ENCODE measurements at places on chromosomes 6 and 20.

- no peak for DNase-seq
Observed at GRCh38 chr6:169975286-169975685, 223.9 kb downstream of the ERMARD start.

GRCh38 chr6:147071776-147072175 is 132.4 kb upstream of the STXBP5 start:
- DNase-seq: no peak

GRCh38 chr6:152309648-152310047 is 327.5 kb downstream of the SYNE1 start:
- peak; percentile 66 for DNase-seq

DNA sequence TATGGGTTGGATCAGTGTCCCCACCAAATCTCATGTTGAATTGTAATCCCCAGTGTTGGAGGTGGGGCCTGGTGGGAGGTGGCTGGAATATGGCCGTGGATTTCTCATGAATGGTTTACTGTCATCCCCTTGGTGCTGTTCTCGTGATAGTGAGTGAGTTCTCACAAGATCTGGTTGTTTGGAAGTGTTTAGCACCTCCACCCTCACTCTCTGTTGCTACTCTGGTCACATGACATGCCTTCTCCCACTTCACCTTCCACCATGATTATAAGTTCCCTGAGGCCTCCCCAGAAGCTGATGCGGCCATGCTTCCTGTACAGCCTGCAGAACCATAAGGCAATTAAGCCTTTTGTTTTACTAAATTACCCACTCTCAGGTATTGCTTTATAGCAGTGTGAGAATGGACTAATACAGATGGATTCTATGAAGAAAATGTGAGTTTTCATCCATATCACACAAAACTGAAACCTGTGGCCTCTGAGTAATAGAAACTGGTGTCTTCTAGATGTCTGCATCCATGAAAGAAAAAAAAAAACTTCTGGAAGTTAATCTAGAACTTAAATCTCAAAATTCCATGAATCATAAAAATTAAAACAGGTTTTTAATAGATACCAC is 39.3 kb downstream of the MBOAT1 start:
- DNase-seq: no peak

- DNase-seq: peak; percentile 43
Observed at GRCh38 chr20:24917797-24918578, 31.1 kb upstream of the CST7 start.

DNA sequence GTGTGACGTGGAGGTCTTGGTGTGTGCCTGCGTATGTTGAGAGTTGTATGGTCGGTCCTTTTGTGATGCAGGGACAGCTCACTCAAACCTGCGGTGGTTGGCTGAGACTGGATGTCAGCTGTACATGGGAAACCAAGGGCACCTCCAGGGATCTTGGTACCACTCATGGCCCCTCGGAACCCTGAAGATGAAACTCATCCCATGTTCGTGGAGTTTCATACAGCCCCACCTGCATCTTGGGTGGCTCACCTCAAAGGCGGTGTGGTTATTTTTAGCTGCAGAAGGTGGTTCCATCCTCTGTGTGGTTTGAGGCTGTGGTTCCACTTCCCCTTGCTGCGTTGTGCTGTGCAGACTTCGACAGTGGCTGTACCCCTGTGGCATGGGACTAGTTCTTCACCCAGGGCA is 52.6 kb upstream of the SLC22A1 start:
- DNase-seq: no peak

- no peak for DNase-seq
Observed at GRCh38 chr6:118786596-118787453, 107.1 kb upstream of the ASF1A start.

GRCh38 chr6:112251171-112251875 is 3.0 kb downstream of the LAMA4 start:
- no peak for DNase-seq

- no peak for DNase-seq
Observed at GRCh38 chr6:103617642-103618041, 1242.1 kb downstream of the HACE1 start.

GRCh38 chr6:13709689-13710551 is 1.7 kb downstream of the RANBP9 start:
- no peak for DNase-seq

DNA sequence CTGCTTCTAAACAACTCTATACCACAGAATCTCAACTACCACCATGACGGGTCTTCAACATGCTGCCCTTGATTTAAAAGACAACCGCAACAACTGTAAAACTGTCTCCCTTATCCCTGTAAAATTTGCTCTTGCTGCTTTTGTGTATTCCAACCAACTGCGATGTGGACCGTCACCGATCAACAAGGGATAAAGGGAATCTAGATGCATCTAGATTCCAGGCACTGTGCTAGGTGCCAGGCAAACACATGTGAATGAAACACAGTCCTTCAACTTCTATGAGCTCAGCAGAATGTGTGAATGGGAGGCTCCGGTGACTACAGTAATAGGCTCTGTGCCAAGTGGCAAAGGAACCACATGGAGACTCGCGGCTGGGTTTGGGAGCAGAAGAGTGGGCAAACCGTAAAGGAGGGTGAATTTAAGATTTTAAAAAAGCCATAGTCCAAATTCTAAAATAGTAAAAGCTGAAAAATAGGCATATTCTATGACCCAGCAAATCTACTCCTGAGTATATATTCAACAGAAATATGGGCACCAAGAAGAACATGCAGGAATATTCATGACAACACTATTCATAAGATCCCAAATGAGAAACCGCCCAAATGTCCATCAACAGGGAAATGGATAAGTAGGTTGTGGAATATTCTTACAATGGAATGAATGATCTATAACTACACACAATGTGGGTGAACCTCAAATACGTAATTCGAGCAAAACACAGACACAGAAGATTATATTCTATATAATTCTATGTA is 3.7 kb upstream of the PRND start:
- no peak for DNase-seq

DNA sequence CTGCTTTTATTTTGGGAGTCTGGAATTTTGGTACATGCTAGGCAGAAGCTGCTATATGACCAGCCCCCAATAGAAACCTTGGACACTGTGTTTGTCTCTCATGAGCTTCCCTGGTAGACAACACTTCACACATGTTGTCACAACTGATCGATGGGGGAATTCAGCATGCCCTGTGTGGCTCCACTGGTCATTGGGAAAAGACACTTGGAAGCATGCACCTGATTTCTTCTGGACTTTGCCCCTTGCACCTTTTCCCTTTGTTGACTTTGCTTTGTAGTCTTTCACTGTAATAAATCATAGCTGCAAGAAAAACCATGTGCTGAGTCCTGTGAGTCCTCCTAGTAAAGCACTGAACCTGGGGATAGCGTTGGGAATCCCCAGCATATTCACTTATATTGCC is 7.9 kb upstream of the WFDC10A start:
- DNase-seq: no peak

DNA sequence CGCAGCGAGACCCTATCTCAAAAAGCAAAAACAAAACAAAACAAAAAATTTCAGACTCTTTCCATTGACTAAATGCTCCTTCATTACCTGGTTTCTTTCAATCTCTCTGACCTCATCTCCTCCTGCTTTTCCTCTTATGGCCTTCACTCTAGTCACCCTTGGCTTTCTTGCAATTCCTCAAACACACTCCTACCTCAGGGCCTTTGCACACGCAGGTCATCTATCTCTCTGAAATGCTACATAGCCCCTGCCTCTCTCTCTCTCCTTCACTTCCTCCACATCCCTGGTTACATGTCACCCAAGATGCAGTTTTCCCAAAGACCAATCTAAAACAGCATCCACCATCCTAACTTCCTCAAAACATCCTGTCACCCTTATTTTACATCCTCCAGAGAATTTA is 96.8 kb downstream of the PREX1 start:
- no peak for DNase-seq

- no peak for DNase-seq
Observed at GRCh38 chr6:53358440-53359094, 9.8 kb upstream of the ELOVL5 start.

- DNase-seq: no peak
Observed at GRCh38 chr6:39195792-39196385, 33.4 kb downstream of the KCNK5 start.

DNA sequence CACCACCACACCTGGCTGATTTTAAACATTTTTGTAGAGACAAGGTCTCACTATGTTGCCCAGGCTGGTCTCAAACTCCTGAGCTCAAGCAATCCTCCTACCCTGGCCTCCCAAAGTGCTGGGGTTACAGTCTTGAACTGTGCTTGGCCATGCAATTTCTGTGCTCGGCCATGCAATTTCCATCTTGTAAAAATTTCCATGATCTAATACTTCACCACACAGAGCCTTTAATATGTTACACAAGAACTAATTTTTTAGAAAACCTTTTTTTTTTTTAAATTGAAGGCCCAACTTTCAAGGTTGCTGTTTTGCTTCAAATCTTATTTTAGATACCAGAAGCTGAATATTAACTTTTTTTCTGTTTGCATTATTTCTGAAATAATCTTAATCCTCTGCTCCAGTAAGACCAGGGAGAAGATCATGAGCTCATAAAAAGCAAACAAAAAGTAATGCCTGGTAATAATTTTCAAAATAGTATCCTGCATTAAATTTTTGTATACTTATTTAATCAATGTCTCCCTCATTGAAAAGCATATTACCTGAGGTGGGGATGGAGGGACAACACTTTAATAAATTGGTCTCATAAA is 38.1 kb upstream of the ARMC2 start:
- DNase-seq: no peak

DNA sequence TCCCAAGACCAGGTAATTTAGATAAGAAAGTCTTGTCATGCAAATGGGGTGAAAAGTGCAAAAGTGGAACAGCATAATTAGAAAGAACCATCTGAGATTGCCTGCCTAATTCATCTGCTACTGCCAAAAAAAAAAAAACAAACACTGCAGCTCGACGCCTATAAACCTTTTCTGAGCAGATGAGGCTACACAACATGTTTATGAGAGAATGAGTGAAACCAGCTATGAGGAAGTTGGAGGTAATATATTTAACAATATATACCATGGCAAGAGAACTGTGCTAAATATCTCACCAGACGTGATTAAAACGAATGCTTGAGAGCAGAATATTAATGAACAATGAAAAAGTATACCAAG is 50.0 kb downstream of the LAMA4 start:
- no peak for DNase-seq

DNA sequence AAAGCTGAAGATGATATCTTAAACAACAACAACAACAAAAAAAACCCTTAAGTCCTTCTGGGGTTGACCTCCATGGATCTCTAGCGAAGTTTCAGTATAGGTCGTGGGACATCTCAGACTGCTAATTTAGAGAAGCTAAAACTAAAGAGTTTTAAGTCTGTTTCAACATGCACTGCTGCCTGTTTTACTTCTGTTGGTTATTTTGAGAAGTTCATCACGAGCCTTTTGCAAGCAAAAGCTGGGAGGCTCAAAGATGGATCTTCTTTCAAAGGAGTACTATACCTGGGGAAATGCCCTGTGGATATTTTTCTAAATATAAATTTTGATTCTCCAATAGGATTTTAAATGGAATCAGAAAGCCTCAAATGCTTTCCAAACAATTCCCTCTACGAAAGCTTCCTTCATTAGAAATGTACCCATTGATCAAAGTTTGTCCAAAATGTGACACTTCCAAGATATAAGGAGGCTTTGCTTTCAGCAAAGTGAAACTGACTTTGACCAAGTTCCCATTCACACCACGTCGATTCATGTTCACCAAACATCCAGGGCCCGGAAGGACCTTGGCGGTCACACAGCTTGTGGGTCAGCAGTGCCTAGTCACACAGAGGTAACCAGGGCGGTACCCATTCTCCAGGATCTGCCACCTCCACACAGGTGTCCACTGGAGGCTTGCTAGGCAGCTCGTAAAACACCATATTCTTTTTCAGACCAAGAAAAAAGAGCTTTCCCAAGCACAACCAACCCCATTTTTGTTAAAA is 94.7 kb upstream of the QKI start:
- DNase-seq: no peak

- DNase-seq: no peak
Observed at GRCh38 chr20:10209091-10209490, 9.5 kb upstream of the SNAP25 start.

- DNase-seq: no peak
Observed at GRCh38 chr6:40681622-40682021, 94.5 kb upstream of the LRFN2 start.

DNA sequence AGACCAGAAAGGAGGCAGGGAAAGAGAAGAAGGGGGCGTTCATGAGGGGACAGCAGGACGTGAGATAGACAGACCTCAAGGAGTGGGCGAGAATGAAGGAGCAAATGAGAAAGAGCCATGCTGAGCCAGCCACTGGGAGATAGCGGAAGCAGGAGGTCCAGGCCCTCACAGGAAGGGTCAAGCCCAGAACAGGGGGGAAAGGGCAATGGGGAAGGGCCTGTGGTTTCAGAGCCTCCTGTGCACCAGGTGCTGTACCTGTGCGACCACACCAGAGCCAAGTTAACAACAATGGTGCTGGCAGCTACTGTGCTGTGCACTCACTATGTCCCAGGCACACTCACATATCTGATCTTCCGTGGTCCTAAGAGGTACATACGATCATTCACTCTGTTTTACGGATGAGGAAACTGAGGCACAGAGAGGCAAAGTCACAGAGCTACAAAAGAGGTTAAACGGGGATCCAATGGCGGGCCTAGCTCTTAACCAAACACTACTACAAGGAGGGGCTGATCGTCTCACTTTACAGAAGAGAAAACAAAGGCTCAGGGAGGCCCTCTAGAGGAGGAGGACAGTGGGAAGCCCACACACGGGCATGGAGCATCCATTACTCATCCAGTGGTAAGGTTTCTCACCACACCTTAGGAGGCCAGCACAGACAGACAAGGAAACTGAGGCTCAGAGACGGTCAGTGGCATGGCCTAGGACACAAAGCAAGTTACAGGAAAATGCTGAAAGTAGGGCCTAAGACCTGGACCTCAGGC is 129.1 kb downstream of the PREX1 start:
- DNase-seq: no peak

GRCh38 chr6:116881236-116881635 is 4.2 kb downstream of the RFX6 start:
- no peak for DNase-seq

GRCh38 chr6:116247285-116247684 is 6.6 kb downstream of the TSPYL4 start:
- no peak for DNase-seq

DNA sequence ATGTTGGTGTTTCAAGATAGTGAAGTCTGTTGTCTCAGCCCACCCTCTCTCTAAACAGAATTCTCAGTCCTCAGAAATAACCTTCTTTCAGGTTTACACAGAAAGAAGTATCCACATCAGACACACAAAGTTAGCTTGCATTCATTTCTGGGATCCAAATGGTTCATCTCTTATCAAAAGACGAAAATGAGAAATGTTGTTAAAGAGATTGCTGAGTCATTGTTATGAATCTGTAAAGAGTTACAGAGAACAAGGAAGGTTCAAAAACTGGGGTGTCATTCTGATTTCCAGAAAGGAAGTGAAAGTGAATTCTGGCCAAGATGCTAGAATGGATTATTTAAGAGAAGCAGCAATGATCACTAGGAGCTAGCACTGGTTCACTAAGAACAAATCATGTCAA is 90.5 kb upstream of the ATXN1 start:
- no peak for DNase-seq
